ENCODE measurements at places on chromosomes 2 and 18.

DNA sequence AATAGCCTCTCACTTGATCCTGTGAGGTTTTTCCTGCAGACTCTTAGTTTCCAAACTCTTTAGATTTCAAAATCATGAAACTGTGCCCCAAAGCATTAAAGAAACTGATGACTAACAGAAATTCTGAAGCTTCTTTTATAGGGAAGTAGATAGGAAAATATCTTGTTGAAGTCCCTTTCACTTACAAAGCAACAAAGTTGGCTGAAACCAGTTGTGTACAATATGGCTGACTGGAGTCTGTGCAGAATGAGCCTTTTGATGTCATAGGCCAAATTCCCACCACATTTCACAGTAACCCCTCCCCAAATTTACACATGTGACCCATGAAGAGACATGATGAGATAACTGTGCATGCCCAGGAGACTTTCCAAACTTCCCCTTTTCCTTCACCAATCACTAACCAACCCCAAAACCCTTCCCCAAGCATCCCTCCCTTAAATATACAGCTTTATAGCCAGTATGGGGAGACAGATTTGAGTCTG lies 61.7 kb upstream of the NCK2 start:
- no peak for DNase-seq

DNA sequence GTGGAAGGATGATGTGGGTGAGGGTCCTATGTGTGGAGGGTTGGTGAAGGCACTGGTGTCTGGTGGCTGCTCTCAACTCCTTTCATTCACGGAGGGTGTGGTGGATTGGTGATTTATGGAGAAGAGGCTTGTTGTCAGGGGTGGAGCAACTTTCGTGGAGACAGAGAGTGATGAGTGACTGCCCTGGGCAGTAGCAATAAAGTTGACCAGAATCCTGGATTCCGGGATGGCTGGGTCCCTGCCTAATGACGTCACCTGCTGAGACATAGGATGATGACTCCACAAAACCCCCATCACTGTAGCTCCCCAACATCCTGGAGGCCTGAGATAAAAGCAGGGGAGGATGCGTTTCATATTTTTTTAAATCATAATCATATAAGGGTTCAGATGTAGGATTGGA lies 193.0 kb downstream of the ACKR3 start:
- no peak for DNase-seq

DNA sequence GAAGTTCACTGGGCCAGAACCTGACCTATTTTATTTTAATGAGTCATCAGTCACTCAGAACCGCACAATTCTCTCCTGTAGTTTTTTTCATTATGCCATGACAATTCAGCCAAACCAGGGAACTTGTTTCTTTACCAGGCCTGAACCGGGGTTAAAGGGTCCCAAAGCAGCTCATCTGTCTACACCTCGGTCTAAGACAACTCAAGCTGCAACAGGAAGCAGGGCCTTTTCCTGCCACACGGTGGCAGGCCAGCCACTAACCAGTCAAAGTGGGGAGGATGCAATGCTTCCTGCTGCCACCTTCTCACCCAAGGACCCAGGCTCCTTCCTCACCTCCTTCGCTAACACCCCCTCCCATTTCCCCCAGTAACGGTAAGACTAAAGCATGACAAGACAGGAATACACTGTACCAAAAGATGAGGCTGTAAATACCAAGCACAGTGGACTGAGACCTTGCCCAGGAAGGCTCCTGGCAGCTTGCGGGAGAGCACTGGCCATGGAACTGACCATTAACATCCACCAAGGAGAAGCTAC lies 56.7 kb upstream of the ACKR3 start:
- DNase-seq = peak; percentile 22

DNA sequence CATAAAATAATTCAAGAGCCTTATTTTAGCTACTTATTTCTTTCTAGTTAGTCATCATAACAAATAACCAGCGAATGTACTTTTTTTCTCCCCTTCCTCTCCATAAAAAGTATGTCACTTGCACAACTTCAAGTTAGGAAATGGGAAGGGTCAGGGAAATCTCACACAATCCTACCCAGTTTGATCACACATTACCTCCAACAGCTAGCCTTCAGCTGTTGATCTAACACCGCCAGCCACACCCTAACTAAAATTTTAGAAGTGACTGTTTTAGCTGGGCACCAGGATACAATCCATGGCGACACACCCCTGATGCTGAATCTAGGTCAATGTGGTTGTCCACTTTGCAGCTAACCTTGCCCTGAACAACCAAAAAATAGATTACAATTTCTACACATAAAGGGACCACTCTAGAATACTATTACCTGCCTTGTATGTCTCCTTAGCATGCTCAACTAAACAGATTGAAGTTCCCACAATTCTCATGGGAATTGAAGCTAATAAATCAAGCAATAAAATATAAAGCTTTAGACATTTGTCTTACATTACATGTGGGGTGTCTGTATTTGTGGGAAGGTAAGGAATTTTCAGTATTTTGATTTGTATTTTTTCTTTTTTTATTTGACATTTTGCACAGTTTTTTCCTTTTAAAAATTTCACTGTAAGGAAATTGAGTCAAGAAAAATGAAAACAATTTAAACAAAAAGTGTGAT lies 7.3 kb upstream of the COL3A1 start:
- DNase-seq = no peak

Measured in activated naive CD4-positive, alpha-beta T cell (primary cell).